ENCODE measurements at places on chromosomes 12 and 14.

DNA sequence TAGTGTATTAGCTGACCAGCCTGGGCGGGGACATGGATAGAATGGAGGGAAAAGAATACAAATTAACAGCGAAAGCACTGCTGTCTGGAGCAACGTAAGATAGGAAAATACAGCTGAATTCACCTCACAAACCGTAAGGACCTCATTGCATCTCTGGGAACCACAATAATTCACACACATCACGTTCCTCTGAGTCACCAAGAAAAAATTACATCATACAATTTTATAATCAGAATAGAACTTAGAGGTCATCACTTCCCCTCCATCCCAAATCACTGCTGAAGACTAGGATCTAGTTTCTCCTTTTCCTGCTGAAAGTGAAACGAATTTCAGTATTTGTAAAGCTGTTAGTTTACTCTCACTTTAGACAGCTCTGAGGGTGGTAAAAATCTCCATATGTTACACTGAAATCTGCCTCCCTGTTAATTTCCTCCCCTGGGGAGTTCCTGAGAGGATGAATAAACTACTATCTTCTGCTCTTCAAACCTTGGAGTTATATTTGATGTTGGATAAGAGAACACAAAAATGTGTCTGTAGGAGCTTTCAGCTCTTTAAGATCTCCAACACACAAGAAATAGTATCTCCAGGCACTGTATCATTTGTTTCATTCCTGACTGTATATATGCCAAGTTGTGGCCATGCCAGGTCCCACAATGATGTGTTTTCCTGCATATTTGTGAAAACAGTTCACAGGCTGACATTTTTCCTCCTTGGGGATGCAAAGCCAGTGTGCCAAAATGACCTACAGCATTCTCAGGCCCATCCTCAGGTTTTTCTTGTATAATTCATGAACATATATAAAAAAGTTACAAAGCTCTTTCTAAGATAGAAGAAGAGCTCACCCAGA, 63.8 kb upstream of the SSTR1 start:
- DNase-seq, result peak; percentile 74

DNA sequence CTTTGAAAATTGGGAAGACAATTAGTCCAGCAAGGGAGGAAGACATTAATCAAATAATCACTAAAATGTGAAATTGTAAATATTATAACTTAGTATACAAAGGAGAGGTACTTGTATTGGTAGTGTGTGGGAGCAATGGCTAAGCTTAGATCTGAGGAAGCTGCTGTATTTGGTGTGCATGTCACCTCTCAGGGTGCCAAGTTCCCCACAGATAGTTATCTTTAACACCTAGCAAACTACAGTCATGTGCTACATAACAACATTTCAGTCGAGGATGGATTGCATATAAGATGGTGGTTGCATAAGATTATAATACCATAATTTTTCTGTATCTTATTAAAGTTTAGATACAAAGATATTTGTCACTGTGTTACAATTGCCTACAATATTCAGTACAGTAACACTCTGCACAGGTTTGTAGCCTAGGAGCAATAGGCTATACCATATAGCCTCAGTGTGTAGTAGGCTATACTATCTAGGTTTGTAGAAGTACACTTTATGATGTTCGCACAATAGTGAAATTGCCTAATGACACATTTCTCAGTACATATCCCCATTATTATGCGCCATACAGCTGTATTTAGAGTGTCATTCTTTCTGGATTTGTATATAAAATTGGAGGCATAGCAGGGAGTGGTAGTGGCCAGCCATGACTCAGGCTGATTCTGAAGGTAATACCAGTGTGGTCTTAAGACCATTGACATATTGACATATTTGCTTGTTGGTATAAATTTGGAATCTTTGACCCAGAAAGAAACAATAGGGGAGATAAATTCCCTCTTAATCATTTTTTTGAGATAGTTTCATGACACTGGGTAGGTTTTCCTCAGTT, 55.8 kb downstream of the RAD51B start:
- DNase-seq, result no peak

DNA sequence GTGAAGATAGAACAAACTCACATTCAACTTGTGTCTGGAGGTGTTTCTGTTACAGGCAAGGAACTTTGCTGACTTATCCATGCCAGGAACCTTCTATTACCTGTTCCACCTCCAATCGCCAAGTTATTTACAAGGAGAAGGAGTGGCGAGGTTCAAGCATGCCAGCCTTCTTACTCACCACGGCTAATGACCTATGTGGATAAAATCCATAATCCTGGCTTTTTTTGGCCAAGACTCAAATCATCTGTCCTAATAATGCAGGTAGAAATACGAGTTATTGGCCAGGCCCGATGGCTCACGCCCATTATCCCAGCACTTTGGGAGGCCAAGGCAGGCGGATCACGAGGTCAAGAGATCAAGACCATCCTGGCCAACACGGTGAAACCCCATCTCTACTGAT, 241.6 kb downstream of the TMEM132D start:
- DNase-seq, result no peak

GRCh38 chr12:106246891-106247673, 738 bp downstream of the CKAP4 start:
- no peak for DNase-seq

- DNase-seq, result no peak
Measured at GRCh38 chr12:25797386-25797785, 161.1 kb upstream of the RASSF8 start.

Measured in astrocyte (in vitro differentiated cells and primary cell).